Osteocyte (in vitro differentiated cells): ENCODE measurements at places on chromosomes 6 and 20.
A peak's percentile ranks its signal among the peaks of the same experiment; 100 is the strongest.

DNA sequence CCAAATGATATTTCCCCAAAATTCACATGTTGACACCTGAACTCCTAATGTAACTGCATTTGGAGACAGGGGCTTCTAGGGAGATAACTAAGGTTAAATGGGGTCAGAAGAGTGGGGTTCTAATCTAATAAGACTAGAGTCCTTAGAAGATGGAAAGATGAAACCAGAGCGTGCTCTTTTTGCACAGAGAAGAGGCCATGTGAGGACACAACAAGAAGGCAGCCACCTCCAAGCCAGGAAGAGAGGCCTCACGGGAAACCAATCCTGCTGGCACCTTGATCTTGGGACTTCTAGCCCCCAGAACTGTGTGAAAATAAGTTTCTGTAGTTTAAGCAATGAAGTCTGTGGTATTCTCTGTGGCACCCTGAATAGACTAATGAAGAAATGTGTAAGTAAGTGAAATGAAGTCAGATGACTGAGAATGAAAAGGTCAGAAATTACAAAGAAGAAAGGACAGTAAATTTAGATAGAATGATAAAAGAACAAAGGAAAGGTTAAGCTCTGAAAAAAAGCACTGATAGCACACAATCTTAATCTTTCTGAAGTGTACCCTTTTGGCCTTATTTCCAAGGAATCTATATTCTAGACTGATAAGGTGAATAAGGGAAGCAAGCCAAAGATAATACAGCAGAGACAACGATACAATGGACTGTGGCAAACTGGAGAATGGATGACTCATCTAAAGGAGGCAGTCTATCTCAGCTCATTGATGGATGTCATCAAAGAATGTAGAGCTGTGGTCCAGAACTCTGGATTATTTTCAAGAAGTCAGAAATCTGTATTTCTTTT lies 110.4 kb downstream of the MYB start:
- no peak overlapping the region for H3K4me3 ChIP-seq
- DNase-seq, result no peak
- peaks cover 28% of the 10 kb centered on the region for H3K36me3 ChIP-seq

GRCh38 chr20:62758226-62758912 lies 37.9 kb upstream of the MRGBP start:
- no peak overlapping the region for H3K27ac ChIP-seq
- no peak for DNase-seq
- peaks cover 24% of the 10 kb centered on the region for H3K27me3 ChIP-seq
- no peaks in the 10 kb centered on the region for H3K36me3 ChIP-seq
- H3K4me3 ChIP-seq, result no peak overlapping the region
- H3K4me1 ChIP-seq, result no peaks in the 10 kb centered on the region

GRCh38 chr20:33984182-33984719 lies 9.5 kb upstream of the RALY start:
- H3K27ac ChIP-seq, result no peak overlapping the region
- DNase-seq, result no peak
- H3K4me1 ChIP-seq, result no peaks in the 10 kb centered on the region
- H3K4me3 ChIP-seq, result no peak overlapping the region
- peaks cover 31% of the 10 kb centered on the region for H3K27me3 ChIP-seq
- H3K36me3 ChIP-seq, result no peaks in the 10 kb centered on the region

DNA sequence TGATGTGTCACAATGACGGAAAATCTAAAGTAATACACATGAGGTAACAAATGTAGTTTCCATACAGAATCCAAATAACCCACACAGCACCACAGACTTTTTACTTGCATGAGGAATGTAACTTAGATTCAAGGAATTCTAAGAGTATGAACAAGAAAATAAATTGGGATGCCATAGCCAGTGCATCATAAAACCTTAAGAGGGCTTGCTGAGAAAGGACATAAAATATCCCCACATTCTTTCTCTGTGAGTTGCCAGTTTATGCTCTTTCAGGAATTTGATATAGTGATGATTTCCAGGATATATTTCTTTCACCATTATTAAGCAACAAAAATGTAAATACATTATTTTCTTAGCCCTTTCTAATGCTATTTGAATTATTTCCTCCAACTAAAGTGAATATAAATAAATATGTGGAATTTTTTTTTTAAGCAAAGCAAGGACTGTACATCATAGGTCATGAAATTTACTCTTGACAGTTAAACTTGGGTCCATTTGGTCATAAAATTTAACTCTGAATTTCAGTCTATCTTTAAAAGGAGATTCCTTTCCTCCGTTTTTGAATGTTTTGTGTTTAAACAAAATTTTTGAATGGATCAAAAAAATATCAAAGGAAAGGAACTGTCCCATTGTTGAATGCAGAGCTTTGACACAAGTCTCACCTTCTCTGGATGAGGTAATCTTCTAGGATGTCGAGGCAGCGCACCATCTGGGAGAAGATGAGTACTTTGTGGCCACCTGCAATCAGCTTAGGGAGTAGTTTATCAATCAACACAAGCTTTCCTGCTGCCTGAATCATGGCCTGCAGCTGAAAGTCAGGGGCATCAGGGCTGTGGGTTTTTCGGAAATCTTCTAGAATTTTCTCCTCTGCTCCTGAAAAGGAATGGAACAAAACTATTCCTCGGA lies 116.3 kb upstream of the EMILIN3 start:
- H3K4me3 ChIP-seq, result peak overlapping the region; percentile 8
- DNase-seq, result no peak
- peaks cover 59% of the 10 kb centered on the region for H3K36me3 ChIP-seq
- no peaks in the 10 kb centered on the region for H3K27me3 ChIP-seq

DNA sequence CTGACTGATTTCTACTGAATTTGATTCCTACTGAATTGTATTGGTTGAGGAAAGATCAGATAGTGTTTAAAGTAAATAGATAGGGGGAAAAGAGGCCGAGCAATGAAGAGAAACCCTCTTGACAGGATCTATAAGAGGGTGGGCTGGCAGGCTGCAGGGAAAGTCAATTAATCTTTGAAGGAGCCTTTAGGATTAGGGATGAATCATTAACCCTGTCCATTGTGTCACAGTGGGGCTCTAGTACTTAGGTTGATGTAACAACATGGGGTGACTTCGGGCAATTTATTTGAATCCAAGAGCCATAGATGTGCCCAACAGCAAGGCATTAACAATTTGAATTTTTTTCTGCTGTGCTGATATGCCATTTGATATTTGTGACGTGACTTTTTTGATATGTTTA lies 7.5 kb downstream of the RFX6 start:
- H3K27ac ChIP-seq, result no peak overlapping the region
- peaks cover 32% of the 10 kb centered on the region for H3K27me3 ChIP-seq
- no peaks in the 10 kb centered on the region for H3K4me1 ChIP-seq
- no peak for DNase-seq
- H3K36me3 ChIP-seq, result no peaks in the 10 kb centered on the region

GRCh38 chr6:12312736-12313135 lies 22.6 kb downstream of the EDN1 start:
- no peak overlapping the region for H3K4me3 ChIP-seq
- peaks cover 43% of the 10 kb centered on the region for H3K4me1 ChIP-seq
- peaks cover 2% of the 10 kb centered on the region for H3K36me3 ChIP-seq

DNA sequence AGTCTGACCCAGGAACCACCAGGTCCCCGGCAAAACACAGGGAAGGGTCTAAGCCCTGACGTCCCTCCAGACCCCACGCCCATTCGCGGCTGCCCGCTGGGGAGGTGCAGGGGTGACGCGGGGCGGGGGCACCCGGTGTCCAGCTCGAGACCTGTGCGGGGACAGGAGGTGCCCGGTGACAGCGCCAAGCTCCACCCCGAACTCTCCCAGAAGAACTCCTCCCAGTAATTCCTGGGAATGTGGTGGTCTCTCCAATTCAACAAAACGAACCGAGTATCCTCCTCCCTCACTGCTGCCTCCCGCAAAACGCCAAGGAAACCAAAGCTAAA lies 164.1 kb upstream of the PDE10A start:
- no peak for DNase-seq
- no peak overlapping the region for H3K27ac ChIP-seq
- no peak overlapping the region for H3K4me3 ChIP-seq
- no peaks in the 10 kb centered on the region for H3K4me1 ChIP-seq
- H3K36me3 ChIP-seq, result no peaks in the 10 kb centered on the region
- H3K27me3 ChIP-seq, result peaks cover 2% of the 10 kb centered on the region

- no peak for DNase-seq
- no peak overlapping the region for H3K27ac ChIP-seq
- H3K4me1 ChIP-seq, result peaks cover 4% of the 10 kb centered on the region
- H3K4me3 ChIP-seq, result no peak overlapping the region
- H3K27me3 ChIP-seq, result peaks cover 24% of the 10 kb centered on the region
These were observed 31.8 kb upstream of the ELMO2 start for GRCh38 chr20:46438156-46438750.

GRCh38 chr6:154245506-154245905 lies 111.1 kb downstream of the IPCEF1 start:
- H3K4me1 ChIP-seq, result peaks cover 18% of the 10 kb centered on the region
- H3K4me3 ChIP-seq, result no peak overlapping the region
- peaks cover 5% of the 10 kb centered on the region for H3K27me3 ChIP-seq
- no peak overlapping the region for H3K27ac ChIP-seq
- no peaks in the 10 kb centered on the region for H3K36me3 ChIP-seq
